ENCODE measurements at places on chromosomes 11 and 22.
A peak's percentile ranks its signal among the peaks of the same experiment; 100 is the strongest.

GRCh38 chr11:78841456-78842060 lies 266.9 kb upstream of the NARS2 start:
- no peak for ATAC-seq

DNA sequence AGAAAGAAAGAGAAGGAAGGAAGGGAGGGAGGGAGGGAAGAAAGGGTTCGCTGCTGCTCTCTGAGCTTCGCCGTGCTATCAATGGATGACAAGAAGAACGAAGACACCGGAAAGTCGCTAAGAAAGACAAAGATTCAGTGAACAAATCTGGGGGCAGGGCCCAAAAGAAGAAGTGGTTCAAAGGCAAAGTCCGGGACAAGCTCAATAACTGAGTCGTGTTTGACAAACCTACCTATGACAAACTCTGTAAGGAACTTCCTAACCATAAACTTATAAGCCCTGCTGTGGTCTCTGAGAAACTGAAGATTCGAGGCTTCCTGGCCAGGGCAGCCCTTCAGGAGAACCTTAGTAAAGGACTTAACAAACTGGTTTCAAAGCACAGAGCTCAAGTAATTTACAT lies 2.9 kb upstream of the TTLL1 start:
- ATAC-seq: no peak

- ATAC-seq: no peak
Measured at GRCh38 chr11:9719566-9720289, 55.9 kb downstream of the SWAP70 start.

DNA sequence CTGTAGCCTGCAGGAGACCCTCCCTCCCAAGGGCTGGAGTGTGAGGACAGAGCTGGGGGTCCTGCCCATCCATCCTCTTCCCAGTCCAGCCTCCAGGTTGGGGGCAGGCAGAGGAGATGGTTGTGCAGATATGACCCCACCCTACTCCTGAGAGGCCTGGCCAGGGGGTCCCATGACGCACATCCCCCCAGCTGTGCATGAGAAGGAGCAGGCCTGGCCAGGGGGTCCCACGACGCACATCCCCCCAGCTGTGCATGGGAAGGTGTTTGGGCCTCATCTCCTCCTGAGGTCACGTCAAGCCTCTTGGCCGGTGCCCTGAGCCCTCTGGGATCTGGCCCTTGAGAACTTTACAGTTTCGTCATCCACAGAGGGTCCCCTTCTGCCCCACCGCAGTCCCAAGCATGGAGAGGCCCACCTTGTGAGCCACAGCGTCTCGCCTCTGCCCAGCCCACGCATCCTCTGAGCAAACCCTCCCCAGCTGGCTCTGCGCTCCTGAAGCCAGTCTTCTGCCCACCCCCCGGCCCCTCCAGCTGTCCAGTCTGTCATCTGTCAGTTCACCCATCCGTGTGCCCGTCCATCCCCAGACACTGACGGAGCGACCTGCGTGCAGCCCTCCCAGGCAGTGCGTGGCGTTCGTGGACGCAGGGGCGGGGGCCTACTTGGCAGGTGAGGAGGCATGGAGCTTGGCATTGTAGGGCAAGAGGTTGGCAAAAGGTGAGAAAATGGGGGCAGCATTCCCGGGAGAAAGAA lies 2.3 kb downstream of the ANO9 start:
- ATAC-seq: no peak

GRCh38 chr22:24392218-24392931 lies 35.0 kb upstream of the ADORA2A start:
- no peak for ATAC-seq

GRCh38 chr11:67387069-67387468 lies 4.7 kb upstream of the RAD9A start:
- ATAC-seq: no peak

DNA sequence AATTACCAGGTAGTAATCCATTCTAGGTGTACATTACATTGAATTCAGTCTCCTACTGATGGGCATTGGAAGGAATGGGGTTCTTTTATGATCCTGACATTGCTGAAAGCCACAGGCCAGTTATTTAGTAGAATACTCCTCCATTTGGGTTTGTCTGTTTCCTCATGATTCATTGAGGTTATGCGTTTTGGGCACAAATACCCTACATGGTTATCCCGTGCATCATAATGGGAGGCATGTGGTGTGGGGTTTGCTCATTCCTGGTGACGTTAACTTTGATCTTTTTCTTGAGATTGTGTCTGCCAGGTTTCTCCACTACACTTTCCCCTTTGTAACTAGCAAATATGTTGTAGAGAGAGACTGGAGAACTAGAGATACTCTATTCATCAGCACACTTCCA lies 5.5 kb downstream of the FOLR3 start:
- peak; percentile 50 for ATAC-seq

DNA sequence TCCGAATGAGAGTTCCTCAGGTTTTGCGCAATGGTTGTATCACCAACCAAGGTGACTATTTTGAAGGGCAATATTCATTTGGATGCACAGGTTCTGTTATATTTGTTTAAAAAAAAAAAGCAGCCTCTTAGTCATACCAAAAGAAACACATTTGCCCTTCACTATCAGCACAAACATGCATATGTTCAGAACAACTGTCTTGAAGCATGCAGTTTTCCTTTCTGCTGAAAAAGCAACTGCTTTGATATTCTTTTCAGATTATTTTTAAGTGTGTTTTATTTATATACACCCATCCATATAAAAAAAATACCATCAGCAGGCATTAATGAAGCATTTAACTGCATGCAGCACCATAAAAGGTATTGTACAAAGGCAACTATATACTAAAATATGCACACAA lies 67.8 kb downstream of the RBFOX2 start:
- no peak for ATAC-seq

DNA sequence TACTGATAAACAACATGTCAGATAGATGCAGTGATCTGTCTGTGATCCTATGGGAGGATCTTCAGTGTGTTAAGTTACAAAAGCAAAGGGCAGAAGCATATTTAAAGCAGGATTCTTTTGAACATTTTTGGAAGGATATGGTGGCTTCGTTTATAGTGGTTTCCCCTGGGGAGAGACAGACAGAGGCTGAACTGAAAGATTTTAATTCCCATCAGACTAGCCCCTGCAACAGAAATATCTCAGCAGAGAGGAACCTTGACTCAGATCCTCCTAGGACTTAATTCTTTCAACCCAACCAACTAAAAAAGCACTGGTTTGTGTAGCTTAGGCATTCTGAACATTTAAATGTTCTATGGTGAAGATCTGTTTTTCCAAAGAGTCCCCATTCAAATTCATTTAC lies 5.7 kb downstream of the CLTCL1 start:
- ATAC-seq: no peak

DNA sequence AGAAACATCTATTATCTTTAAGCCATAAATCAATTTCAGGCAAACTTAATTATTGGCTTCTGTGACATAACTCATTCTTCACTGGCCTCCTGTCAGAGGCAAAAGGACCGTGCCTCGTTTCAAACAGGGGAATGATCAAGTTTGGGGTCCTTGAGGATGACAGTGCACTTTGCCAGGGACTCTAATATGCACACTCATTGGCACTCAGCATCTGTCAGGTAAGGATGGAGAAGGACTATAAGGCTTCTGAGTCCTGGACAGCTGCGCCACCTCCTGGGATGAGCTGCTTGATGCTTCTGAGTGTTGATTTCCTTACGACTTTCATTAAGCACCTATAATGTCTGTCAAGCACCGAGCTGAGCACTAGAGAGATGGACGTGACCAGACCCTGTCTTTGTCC lies 20.2 kb downstream of the BPIFC start:
- ATAC-seq: no peak

- ATAC-seq: no peak
Measured at GRCh38 chr11:109422870-109423465, 978 bp downstream of the C11orf87 start.

DNA sequence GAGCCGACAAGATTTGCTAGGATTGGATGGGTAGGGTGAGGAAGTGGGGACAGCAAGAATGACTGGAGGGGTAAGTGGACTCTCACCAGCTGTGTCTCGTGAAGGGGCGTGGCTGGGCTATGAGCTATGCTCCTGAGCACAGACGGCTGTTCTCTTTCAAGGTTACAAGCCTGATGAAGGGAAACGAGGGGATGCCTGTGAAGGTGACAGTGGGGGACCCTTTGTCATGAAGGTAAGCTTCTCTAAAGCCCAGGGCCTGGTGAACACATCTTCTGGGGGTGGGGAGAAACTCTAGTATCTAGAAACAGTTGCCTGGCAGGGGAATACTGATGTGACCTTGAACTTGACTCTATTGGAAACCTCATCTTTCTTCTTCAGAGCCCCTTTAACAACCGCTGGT lies 19.9 kb downstream of the F2 start:
- no peak for ATAC-seq

- no peak for ATAC-seq
Measured at GRCh38 chr22:27851974-27852746, 50.6 kb upstream of the MN1 start.

- no peak for ATAC-seq
Measured at GRCh38 chr22:37220543-37220981, 8.3 kb upstream of the SSTR3 start.

- ATAC-seq: no peak
Measured at GRCh38 chr11:111299101-111300026, 1.0 kb downstream of the POU2AF3 start.

DNA sequence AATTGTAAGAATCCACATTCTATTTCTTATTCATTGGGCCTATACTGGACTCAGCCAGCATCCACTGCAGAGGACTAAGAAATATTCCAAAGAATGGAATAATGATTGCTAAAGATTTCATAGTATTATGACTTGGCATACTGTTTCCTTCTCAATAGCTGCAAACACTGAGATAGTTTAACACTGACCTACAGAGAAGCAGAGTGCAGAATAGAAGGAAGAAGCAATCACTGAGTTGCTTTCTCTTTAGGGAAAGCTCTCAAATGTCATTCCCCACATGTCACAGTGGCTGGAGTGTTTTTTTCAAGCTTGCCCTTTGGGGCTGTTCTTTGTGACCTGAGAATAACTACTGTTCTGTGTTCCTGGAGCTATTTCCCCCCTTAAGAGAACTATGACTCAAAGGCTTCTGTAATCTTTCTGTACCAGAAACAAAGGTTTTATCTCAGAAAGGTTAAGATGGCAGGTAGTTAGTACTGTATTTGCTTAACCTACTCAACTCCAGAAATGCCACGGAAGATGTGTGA lies 243.6 kb upstream of the LUZP2 start:
- ATAC-seq: no peak

DNA sequence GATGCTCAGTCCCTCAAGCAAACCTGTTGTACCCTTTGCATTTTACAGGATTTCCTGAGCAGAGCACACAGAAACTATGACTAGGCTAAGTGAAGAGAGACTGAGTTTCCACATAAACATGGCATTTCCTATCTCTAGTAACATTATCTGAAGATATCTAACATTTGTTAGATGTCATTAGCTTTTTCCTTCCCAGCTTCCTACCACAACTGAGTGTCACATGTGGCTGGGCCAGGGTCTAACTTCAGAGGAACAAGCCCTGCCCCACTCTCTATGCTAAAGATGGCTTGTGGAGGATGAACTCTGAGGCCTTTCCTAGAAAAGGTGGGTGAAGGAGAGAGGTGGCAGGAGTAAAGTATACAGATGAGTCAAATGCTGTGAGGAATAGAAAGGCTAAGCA lies 16.5 kb downstream of the C22orf42 start:
- peak; percentile 13 for ATAC-seq

DNA sequence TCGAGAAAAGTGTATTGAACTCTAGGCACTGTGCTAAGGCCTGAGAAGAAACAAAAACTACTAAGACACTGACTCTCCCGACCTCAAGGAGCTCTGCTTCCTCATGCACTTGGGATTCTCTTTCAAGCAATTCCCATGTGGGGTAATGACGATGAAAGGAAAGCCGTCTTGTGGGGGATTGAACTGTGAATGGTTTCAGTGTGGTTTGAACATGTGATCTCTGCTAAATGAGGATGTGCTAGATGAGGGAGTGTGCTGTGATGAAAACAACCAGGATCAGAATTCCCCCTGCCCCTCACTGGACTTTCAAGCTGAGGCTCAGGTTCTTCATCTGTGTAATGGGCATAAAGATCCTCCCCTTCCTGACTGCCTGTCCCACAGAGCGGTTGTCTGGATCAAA lies 74.9 kb downstream of the DEPDC5 start:
- ATAC-seq: no peak

DNA sequence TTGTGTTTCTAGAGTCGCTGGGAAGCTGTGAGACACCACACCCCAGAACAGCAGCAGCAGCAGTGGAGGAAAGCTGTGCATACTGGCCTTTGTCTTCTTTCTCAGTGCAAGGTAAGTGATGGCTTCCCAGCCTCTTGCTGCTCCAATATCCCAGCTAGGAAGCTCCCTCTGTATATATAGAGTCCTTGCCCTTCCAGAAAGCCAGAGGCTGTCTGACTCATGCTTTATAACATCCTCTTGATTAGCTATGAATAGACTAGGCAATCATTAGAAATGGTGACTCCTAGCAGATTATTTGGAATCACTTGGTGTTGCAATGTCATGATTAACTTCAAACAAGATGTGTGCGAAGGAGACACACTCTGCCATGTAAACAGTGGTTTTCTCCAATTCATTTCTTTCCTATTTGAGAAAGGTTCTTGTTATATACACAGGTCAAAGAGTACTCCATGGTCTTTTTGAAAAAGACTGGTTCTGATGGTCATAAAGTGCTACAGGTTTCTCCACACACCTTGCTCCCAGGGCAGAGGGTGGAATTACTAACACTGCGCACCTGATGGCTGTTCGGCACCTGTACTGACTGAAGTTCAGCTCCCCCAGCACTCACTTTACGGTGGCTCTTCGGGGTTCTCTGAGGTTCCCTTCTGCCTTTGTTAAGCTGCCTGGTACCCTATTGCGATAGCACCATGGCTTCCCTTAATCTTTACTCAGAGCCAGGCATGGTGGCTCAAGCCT lies at the start of gene MMP1:
Gene MMP1 (minus strand): TSS at position 149 of the 735 bp plus-strand sequence. CDS start 68 bp downstream, at position 81.
- no peak for ATAC-seq

- no peak for ATAC-seq
Measured at GRCh38 chr11:66112601-66113499, 42.8 kb downstream of the PACS1 start.

GRCh38 chr11:67044496-67044895 lies 12.2 kb upstream of the RHOD start:
- ATAC-seq: no peak

DNA sequence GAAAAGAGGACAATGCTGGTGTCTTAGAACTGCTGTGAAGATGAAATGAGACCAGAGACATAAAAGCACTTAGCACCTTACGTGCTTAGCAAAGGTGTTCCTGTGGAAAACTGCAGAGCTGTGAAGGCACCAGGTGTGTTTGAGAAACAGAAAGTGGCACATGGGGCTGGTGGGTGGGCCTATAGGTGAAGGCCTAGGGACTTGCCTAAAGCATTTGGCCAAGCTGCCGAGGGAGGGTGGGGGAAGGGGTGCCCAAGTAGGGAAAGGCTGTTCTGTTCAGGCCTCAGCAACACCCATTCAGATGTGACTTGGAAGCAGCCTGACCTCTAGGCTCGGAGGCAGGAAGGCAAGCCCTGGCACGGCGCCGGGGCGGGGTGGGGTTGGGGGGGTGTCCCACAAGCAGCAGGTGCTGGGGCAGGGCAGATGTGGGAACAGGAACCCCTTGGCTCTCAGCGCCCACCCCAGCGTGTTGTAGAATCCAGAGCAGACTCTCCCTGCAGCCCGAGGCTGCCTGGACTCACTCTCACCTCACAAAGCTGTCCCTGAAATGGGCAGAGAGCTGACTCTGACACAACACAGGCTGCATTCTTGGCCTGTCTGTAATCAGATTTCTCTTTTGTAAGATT lies 366.7 kb upstream of the NARS2 start:
- no peak for ATAC-seq

GRCh38 chr11:130642994-130643393 lies 194.5 kb downstream of the ADAMTS15 start:
- no peak for ATAC-seq
